NCI-H2107 (cell line): ENCODE measurements at places on chromosomes 7 and 10.

DNA sequence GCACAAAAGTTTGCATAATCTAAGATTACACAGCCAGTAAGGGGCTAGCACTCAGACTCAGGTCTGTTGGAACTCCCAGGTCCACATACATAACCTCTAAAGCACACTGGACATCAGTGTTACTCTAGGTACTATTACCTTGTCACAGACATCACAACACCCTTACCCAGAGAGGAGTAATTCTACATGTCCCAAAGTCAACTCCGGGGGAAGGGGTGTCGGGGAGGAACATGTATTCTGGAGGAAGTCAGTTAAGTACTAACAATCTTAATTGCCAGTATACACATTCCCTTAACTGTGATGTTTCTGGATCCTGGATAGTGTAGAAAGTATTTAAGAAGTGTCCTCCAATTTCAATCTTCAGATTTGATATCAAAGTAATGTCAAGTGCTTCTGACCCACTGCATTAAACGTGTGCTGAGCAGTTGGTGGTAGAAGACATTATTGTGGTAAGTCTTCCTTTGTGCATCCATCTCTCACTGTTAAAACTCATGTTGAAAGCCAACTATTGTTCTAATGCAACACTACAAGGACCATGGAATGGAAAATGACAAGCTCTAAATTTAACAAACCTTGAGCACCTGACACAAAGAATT, 155.4 kb downstream of the CRPPA start:
- DNase-seq, result no peak

DNA sequence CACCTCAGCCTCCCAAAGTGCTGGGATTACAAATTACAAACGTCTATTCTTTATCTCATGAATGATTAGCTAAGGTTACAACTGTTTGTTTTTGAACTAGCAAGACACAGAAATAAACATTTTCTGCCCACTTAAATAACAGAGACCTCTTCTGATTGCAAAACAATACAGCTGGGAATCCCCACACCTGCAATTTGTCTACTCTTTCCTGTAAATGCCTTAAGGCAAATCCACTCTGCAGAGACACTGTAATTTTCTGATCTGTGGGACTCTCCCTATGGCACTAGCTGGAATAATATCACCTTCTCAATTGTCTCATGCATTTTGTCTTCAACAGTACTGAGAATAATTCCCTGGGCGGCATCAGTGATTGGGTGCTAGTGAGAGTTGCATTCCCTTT, 149.3 kb upstream of the FAM3C start:
- DNase-seq, result no peak

- DNase-seq, result no peak
These were observed 331.5 kb downstream of the DNAJB6 start for GRCh38 chr7:157668221-157668883.

GRCh38 chr7:137909042-137909441, 62.3 kb upstream of the DGKI start:
- DNase-seq, result no peak

GRCh38 chr10:55410415-55410885, 609.4 kb upstream of the PCDH15 start:
- DNase-seq, result no peak
